ENCODE measurements at places on chromosomes 11 and 22. TPM values are rescaled to one million over a fixed set of nuclear protein-coding genes. Genes with fewer than 3 reads are reported as not detected.

The TBX10 gene
- polyA plus RNA-seq, result 0.43 TPM

The MMP7 gene
- 1.8 TPM for polyA plus RNA-seq

The ANO9 gene
- 0.20 TPM for polyA plus RNA-seq

The C22orf42 gene
- not detected for polyA plus RNA-seq

The DCHS1 gene
- polyA plus RNA-seq, result 0.68 TPM
